ENCODE measurements at places on chromosomes 2 and 18.

GRCh38 chr18:51711298-51711889, 513.9 kb upstream of the MEX3C start:
- no peak for DNase-seq

DNA sequence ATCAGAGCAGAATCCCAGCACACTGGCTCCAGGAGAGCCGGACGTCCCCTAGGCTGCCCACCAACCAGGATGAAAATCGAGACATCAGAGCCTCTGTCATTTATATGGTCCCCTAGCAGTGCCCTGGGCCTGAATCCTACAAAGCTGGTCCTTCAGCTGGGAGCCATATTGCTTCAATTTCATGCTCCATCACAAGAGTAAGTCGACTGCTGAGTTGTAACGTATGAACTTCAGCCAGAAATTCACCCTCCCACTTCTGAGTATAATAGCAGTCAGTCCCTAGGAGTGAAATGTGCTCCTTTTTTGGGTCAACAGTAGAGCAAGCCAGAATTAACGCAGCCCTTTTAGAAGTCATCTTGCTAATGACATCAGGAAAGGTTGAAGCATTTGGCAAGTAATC, 126.4 kb downstream of the CCBE1 start:
- no peak for DNase-seq

GRCh38 chr2:202237787-202238233, 587 bp downstream of the SUMO1 start:
- DNase-seq, result peak; percentile 29

DNA sequence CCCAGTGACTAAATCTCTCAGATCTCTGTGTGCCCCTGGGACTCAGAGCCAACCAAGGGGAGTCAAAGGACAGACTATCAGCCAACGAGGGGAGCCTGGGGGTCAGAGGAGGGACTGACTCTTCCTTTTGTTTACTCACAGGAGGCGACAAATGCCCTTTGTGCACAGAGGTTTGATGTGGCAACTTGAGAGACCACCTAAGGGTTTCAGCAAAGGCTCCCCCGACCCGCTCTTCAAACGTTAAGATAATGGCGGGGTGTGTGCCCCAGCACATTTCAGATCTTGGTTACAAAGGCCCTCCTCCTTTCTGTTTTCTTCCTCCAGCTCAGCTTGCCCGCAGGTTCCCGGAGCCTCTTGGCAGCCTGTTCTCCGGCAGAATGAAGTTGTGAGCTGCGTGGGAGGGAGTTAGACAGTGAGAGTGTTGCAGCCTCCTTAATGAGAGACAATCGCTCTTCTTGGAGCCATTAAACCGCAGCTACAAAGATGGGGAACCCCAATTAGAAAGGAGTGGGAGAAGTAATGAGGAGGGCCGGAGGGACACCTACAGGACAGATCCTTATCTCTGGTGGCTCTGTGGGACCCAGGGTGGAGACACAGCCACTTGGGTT, 76.2 kb downstream of the KIAA2012 start:
- DNase-seq, result no peak

DNA sequence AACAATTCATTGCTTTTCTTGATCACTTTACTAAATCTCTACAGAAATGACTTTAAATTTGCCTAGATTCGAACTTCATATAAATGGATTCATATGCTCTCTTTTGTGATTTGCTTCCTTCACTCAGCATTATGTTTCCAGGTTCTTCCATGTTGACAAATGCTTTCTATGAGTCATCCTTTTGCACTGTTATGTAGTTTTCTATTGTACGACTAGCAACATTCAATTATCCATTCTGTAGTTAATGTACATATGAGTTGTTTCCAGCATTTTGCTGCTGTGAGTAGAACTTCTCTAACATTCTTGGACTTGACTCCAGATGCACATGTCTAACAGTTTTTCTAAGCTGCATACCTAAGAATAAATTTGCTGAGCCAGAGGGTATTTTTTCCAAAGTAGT, 66.5 kb upstream of the NEUROD1 start:
- DNase-seq, result no peak

- no peak for DNase-seq
Measured at GRCh38 chr18:44682871-44683221, 2.2 kb downstream of the SETBP1 start.
